Activated gamma-delta T cell treated with Interleukin-2 at 50 U/mL for 16 hours (primary cell): ENCODE measurements at places on chromosomes 16 and 17.

GRCh38 chr16:68658341-68658973 is 13.3 kb downstream of the CDH3 start:
- no peak for DNase-seq

DNA sequence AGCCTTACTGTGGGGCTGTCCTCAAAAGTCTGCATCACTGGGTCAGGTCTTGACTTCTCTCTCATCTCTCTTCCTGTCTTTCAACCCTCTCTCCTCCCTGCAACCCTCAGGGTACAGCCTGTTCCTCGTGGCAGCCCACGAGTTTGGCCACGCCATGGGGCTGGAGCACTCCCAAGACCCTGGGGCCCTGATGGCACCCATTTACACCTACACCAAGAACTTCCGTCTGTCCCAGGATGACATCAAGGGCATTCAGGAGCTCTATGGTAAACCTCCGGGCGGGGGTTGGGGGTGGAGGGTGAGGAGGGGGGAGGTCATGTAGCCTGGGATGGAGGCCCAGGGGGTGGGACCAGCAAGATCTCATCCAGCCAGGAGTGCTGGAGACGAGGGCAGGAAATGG is 12.7 kb downstream of the MMP2 start:
- DNase-seq: no peak

- no peak for DNase-seq
Measured at GRCh38 chr17:228951-229708, 47.7 kb upstream of the DOC2B start.

- DNase-seq: no peak
Measured at GRCh38 chr16:104928-105327, 26.9 kb downstream of the MPG start.

GRCh38 chr16:70430667-70431536 is 8.0 kb downstream of the ST3GAL2 start:
- DNase-seq: peak; percentile 42

DNA sequence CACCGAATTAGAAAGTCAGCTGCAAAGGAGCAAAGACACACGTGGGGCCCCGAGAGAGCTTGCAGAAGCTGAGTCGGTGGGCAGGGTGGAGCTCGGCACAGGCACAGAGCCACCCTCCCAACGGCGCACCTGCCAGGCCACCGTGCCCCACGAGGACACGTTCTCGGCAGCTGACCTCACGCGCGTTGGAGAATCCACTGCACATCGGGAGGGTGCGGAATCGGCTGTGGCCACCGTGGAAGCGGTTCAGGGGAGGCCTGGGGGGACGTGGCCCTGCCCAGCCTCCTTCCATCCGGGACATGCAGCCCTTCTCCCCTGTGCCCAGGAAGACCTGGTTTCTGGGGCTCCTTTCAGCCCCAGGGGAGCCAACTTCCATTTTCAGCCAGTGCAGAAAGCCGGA is 20.9 kb upstream of the ZFPM1 start:
- DNase-seq: no peak

GRCh38 chr16:52577130-52577706 is 30.3 kb upstream of the TOX3 start:
- no peak for DNase-seq

- DNase-seq: no peak
Measured at GRCh38 chr17:73042809-73043685, 49.4 kb downstream of the SLC39A11 start.

DNA sequence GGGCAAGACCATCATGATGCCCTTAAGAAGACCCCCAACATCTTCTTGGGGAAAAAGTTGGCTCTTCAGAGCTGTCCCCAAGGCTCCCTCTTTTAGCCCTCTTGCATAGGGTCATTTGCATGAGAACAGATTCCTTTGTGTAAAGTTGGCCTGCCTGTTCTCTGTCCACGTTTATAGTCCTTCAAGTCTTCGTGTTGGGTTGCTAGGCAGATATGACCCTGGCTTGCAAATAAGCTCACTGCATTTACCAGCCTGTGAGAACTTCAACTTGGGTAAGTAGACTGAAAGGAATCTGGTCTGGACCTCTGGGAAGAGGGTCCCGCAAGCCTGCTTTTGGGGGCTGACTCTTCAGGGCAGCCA is 2.9 kb downstream of the ARSG start:
- DNase-seq: no peak

DNA sequence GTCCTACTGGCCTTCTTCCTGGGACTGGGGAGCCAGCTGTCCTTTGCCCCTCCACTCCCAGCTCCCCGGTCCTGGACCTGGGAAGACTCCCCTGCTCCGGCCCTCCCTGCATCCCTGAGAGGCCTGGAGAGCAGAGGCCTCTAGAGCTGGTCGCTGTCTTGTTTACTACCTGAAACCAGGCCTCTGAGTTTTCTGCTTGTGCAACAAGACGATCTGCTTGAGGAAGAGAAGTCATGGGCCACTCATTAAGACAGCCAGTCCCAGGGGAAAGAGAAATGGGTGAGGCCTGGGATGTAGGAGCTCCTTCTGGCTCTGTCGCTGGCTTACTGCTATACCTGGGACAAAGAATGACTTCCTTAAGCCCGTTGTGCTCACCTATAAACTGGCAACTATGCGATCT is 29.8 kb upstream of the GPRC5C start:
- no peak for DNase-seq

- DNase-seq: no peak
Measured at GRCh38 chr16:65773301-65773874, 593.1 kb upstream of the CDH5 start.

- DNase-seq: no peak
Measured at GRCh38 chr16:65426484-65426883, 304.6 kb upstream of the CDH11 start.

GRCh38 chr16:55508941-55509931 is at the start of gene LPCAT2:
Gene LPCAT2, plus strand, starts transcription at chr16:55509072. Its CDS starts 110 bp downstream, at chr16:55509182.
- no peak for DNase-seq

DNA sequence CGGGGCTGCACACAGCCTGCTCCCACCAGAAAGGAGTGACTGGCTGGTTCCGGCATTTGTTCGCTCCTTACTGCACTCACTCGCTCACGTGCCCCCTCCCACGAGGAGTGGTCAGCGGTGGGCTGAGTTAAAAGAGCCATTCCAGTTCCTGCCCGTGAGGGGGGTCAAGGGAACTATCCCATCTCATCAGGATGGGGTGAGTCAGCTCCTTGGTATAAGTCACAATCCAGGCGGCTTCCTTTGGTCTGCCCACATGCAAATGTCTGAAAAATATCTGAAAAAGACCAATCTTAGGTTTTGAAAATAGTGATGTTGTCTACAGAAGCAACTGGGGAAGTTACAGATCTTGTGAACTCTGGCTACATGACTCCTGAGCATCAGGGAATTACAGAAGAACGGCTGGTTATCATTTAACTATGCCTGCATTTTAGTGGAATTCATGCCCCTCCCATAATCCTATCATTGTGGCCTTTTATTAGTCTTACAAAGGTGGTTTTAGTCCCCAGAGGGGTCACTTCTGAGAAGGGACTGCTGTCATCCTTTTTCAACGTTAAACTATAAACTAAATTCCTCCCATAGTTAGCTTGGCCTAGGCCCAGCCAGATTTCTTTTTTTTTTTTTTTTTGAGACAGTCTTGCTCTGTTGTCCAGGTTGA is 9.8 kb upstream of the TNFSF12 start:
- DNase-seq: no peak

DNA sequence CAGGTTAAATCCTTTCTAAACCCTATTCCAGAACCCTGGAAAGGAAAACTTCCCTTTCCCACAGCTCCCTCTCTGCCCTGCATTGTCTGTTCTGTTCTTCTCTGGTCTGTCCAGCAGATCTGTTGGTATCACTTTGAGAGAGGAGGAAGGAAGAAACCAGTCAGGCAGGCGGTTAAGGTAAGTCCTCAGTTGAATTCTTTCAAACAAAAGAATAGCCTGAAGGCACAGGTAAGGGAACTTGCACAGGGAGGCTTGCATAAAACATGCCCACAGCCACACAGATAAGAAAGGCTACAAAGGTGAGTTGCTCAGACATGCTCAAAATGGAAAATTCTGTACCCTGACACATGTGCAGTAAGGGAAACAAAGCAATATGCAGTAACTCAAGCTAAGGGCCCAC is 595.7 kb upstream of the CDH5 start:
- no peak for DNase-seq

DNA sequence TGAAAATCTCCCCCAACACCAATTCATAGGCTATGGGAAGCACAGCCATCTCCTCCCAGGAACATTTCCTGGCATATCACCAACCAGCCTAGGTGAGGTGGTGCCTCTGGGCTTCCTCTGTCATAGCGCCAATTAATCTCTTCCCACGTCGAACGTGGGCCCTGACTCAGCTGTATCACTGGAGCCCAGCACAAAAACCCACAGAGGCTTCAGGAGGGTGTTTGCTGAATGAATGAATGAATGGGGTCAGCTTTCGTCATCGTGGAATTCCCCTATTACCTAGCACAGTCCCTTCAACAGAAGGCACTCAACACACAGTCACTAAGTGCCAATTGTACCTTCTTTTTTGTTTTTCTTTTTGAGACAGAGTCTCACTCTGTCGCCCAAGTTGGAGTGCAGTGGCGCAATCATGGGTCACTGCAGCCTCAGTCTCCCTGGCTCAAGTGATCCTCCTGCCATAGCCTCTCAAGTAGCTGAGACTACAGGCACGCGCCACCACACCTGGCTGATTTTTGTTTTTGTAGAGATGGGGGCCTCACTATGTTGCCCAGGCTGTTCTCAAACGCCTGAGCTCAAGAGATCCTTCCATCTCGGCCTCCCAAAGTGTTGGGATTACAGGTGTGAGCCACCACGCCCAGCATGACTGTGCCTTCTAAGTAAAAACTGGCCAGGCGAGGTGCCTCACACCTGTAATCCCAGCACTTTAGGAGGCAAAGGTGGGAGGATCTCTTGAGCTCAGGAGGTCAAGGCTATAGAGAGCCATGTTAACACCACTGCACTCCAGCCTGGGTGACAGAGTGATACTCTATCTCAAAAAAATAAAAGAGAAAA is 4.1 kb downstream of the ZNF688 start:
- peak; percentile 24 for DNase-seq

GRCh38 chr16:51133183-51133582 is 17.9 kb downstream of the SALL1 start:
- DNase-seq: no peak

DNA sequence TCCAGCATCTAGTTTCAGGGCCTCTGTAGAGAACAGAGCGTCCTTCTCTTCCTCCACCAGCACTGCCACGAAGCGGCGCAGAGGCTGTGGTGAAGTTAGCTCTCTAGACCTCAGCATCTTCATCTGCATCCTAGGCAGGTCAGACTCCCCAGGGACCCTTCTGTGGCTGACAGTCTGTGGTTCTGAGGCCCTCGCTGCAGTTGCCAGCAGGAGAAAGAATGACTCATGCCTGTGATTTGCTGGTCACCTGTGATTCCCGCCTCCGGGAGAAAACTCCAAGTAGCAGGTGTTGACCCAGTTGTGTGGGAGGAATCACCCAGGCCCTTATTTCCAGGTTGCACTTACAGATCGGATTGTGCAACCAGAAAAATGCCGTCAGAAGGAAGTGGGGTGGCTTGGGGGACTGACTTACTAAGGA is 117.3 kb upstream of the CACNG5 start:
- no peak for DNase-seq

- no peak for DNase-seq
Measured at GRCh38 chr17:68706356-68706920, 105.3 kb upstream of the FAM20A start.

DNA sequence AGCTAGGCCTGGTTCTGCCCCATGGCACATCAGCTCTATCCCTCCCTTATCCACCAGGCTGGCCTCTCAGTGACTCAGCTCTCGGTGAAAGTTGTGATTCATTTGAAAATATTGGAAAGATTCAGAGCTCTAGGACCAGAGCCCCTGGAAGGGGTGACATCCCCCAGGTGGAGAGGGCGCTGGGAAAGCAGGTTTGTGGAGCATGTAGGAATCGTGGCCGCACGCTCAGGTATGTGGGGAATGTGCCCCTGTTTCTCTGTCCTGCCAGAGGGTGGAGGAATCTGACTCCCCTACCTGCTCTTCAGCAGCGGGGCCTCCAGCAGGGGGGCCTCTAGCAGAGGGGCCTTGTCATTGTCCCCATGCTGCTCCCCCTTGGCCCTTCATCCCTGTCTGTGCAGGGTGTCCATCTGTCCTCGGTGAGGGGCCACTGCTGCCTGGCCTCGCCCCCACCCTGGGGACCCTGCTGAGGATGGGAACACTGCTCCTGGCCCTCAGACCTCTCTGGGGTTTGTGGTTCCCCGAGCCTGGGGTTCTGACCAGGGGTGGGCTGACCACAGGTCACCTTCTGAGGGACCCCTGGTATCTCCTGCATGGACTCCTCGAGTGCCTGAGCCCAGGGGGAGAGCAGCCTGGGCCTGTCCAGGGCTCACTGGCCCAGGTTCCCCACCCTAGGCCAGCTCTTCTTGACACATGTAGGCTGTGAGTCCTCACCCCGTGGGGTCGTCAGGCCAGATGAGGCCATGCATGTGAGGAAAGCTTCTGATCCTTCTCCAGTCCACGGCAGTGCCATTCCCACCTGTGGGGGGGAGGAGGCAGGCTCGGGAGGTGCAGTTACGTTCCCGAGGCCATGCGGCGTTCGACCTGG is 47.5 kb downstream of the NT5M start:
- DNase-seq: no peak

- DNase-seq: peak; percentile 34
Measured at GRCh38 chr17:57599271-57600045, 145.6 kb downstream of the CCDC182 start.
